ENCODE measurements at places on chromosomes 2 and 18.
A peak's percentile ranks its signal among the peaks of the same experiment; 100 is the strongest.

DNA sequence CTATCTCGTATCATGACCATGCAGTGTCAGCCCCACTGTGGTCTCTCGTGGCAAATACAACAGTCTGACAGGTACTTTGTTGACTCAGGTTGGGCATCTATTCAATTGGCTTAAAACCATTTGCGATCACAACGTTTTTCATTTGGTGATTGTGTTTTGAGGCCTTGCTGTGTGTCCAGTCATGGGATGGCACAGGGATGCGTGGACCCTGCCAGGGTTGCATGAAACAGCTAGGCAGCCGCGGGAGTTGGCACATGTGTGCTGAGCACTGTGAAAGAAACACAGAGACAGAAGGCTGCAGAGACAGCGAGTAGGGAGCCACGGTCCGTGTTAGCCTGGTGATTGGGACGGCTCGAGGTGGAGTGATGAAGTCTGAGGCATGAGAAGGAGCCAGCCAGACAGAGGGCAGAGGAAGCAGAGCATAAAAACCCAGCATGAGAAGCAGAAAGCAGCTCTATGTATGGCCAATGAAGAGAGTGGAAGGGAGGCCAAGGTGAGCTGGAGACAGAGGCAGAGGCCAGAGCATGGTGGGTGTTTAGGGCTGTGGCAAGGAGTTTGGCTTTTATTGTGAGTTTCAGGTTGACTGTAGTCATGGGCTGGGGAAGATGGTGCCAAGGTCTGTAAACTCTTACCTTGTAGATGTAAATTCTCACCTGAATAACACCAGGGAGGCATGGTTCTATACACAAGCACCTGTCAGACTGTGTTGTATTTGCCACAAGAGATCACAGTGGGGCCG, 31.8 kb upstream of the IL1R1 start:
- DNase-seq, result no peak

GRCh38 chr2:231785822-231786176, 446 bp upstream of the COPS7B start:
- DNase-seq, result peak; percentile 15

DNA sequence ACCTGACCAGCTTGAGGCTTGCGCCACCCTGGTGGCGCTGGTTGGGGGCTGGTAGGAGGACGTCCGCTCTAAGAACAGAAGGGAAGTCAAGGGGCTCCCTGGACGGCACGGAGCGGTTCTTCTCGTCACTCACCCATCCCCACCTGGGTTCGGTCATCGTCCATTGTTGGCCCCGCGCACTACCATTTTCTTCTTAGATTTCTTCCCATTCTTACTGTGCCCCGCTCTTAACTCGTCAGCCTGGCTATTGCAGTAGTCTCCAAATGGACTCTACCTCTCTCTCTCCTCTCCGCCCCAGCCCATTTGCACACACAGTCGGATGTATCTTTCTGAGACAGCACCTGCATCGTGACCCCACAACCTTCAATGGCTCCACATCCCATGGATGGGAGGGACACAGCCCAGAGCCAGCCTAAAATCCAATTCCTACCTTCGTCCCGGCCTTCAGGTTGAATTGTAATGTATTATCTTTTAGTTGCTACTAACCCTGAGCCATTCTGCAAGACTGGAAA, 814 bp upstream of the RAB1A start:
- no peak for DNase-seq

GRCh38 chr18:44817831-44818473, 137.3 kb downstream of the SETBP1 start:
- DNase-seq, result no peak

- no peak for DNase-seq
Measured at GRCh38 chr2:113847144-113847543, 42.7 kb upstream of the ACTR3 start.

GRCh38 chr18:2958819-2959298, 54.1 kb downstream of the LPIN2 start:
- peak; percentile 26 for DNase-seq

DNA sequence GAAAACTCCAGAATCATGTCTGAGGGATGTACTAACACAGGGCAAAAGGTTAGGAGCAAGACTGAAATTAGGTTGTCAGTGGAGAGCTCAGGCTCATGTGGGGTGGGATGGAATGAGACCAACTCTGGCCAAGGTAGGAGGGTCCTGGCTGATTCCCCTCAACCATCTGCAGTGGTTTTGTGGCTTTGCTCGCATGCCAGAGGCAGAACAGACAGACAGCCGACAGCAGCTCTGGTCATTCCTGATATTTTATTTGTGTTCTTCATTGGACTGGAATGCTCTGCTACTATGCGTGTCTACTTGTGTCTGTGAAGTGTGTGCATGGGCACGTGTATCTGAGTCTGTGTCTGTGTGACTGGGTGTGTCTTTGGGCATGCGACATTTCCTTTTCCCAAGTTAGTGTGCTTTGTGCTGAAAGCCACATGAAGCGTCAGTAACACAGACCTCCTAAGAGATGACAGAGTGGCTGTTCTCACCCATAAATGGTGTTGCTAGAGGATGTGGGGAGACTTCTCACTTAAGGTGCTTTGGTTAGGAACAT, 239.5 kb downstream of the CNTNAP5 start:
- DNase-seq, result no peak

Data from NB4 (cell line).